ENCODE measurements at places on chromosomes 1 and 21.

- DNase-seq: no peak
Measured at GRCh38 chr21:35886887-35887286, 173.4 kb downstream of the SETD4 start.

DNA sequence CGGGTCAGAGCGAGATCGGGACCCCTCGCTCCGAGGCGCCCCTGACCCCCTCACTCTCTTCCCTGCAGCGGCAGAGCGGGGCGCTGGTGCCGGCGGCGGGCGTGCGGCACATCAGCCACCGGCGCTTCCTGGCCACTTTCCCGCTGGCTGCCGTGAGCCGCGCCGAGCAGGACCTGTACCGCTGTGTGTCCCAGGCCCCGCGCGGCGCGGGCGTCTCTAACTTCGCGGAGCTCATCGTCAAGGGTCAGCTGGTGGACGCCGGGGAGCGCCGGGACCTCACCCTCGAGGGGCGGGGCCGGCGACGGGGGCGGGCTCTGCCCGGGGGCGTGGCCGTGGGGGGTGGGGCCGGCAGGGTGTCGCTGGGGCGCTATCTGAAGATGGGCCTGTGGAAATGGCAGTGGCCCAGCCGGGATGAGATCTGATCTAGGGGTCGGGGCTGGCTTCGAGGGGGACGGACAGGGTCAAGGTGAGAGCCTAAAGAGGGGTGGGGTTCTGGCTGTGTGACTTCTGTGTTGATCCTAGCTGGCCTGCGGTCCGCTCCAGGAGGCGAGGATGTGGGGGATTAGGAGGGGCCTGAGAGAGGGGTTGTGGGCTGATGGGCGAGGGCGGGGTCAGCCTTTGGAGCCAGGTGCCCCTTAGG is 23.6 kb downstream of the PTPRU start:
- DNase-seq: peak; percentile 61

DNA sequence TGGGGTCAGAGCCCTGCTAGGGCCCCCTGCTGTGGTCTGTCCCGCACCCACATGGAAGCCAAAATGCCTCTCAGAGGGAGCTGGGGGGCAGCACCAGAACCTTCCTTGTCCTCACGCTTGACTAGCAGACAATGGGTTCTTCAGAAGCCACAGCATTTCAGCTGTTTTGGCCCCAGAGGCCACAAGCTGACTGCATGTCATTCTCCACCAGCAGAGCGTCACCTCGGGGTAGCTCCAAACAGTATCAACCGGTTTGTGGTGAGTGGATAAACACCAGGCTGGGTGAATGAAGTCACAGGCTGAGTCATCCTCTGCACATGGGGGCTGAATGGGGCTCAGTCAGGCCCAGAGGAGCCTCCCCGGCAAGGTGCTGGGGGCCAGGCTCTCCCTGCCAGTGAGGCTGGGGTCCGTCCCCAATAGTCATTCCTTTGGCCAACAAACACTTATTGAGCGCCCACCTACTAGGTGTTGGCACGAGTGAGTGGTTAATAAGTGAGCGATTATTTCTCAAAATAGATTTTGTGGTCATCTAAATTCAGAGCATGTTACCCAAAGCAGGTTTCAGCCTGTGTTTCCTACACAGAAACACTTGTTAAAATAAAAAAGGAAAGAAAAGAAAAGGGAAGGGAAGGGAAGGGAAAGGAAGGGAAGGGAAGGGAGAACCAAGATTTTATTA is 9.1 kb downstream of the OLIG1 start:
- peak; percentile 42 for DNase-seq

DNA sequence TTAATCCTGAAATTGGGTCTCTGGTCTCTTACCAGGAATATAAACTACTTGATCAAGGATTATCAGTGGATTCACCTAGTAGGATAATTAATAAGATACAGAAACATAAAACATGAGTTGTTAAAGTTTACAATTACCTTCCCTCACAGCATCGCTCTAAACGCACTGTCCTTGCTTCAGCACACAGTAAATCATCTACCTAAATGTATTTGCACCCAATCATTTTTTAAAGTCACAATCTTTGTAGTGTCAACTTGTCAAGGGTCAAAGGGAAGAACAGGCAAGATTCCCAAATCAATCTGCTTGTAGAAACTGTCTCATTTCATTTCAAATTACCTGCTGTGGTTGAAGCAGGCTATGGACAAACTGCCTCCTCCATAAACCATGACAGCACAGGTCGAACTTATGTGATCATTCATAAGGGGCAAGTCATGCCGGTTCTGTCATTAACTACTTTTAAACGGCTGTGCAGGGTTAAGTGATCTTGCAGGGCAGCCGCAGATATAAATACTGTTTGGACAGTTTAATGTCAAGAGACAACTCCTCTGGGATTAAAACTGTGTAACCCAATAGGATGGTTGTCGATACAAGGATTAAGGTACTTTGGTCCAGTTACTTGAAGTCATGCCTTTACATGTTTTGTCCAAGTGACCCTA is 93.6 kb downstream of the ZNF281 start:
- no peak for DNase-seq

GRCh38 chr1:111643097-111643496 is 23.5 kb downstream of the RAP1A start:
- no peak for DNase-seq

GRCh38 chr1:22420455-22421053 is 31.1 kb upstream of the ZBTB40 start:
- DNase-seq: peak; percentile 71

DNA sequence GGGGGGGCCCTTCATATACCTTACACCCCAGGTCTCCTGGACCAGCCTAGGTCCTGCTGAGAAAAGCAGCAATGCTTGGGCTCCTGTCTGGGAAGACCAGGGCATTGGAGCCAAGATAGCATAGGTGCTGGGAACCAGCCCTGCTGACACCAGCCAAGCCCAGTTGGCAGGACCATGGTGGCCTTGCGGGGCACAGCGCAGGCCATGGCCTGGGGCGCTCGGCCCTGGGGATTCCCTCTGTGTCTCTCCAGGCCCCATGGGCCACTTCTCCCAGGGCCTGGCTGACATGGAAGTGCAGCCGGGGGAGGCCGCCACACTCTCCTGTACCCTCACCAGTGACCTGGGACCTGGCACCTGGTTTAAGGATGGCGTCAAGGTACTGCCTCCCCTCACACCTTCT is 23.3 kb downstream of the IGFN1 start:
- no peak for DNase-seq

GRCh38 chr1:234199476-234200127 is 173.7 kb upstream of the COA6 start:
- DNase-seq: peak; percentile 29

DNA sequence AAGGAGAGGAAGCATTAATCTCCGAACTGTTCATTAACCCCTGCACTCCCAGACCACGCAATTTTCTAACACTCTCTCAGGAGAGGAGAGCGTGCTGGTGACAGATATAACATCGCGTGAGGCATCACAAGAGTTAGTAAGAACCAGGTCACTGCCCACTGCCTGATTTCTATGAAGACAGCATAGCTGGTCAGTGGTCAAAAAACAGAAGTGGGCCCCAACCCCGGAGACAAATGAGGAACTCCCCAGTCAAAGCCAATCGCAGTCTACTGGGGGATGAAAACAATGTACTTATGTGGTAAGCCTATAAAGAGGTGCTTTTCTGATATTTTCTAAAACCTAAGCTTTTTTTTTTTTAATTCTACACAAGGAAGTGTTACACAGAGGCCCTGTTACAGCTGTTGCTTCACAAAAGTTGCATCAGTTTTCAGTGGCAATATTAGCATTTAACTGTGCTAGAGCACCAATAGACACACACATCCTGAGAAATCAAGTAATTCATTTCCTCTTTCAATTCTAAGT is 231.8 kb upstream of the IRF2BP2 start:
- peak; percentile 38 for DNase-seq

GRCh38 chr1:196603651-196604050 is 4.6 kb downstream of the KCNT2 start:
- no peak for DNase-seq

GRCh38 chr21:44534688-44535087 is 5.3 kb downstream of the KRTAP10-1 start:
- DNase-seq: no peak

GRCh38 chr1:112686417-112686816 is 12.0 kb downstream of the MOV10 start:
- DNase-seq: no peak

DNA sequence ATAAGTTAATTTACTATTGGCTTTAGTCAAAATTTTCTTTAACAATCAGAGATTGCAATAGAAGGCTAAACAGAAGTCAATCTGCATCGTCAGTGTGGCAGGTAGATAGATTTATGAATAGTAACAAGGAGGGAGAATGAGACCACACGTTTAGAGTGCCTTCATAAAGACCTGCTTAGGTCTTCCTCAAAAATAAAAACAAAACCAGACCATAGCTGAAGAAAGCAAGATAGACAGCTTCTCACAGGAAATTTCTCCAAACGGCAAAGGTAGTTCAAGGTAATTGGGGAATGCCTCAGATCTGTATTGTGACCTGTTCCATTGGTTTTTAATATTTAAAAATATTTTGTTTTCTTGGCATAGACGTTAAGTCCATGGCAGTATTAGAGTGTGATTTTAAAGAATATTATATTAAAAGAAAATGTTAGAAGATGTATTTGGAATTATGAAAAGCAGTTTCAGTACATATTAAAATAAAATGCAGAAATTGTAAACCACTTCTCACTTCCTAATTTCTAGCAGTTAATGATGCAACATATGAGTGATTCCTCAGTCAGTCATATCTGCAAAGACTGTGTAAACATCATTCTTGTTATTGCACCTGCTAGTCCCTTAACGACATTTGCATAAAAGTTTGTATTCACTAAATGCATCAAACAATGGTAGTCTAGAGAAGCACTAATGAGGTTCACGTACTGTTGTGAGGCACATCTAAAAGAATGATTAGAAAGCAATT is 278.0 kb downstream of the HLX start:
- DNase-seq: no peak

DNA sequence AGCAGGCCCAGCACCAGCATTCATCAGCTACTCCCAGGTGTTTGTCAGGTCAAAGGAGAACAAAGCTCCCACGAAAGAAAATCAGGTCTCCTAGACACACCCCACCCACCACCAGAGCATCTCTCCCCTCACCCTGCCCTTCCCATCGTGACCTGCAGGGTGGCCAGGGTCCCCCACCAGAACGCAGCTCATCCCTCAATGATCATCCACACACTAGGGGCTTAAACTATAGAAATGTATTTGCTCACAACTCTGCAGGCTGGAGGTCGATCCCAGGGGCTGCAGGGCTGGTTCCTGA is 97.4 kb downstream of the RIPK4 start:
- DNase-seq: no peak

- peak; percentile 44 for DNase-seq
Measured at GRCh38 chr1:244839656-244840055, 4.2 kb downstream of the COX20 start.

GRCh38 chr1:203663821-203664220 is 37.2 kb downstream of the ATP2B4 start:
- no peak for DNase-seq

GRCh38 chr1:116472431-116472961 is 98.3 kb downstream of the CD58 start:
- DNase-seq: peak; percentile 19

- DNase-seq: no peak
Measured at GRCh38 chr1:85074365-85074964, 26.2 kb upstream of the MCOLN3 start.

DNA sequence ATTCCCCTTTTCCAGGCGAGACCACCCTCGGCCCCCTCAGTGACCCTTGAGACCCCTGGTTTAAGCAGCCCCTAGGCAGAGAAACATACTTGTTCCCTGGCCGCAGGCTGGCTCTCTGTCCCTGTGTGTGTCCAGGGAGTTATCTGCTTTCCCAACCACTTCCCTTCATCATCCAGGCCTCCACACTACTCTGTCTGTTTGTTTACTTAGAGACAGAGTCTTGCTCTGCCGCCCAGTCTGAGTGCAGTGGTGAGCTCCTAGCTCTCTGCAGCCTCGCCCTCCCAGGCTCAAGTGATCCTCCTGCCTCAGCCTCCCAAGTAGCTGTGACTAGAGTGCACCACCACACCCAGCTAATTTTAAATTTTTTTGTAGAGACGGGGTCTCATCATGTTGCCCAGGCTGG is 5.8 kb upstream of the VWA1 start:
- DNase-seq: peak; percentile 48

- peak; percentile 62 for DNase-seq
Measured at GRCh38 chr1:147600119-147601111, 59.1 kb downstream of the BCL9 start.

- no peak for DNase-seq
Measured at GRCh38 chr1:89175601-89176256, at the start of gene GBP7. Gene GBP7, minus strand, starts transcription at chr1:89176003. Its CDS starts 4,068 bp downstream, at chr1:89171935.

DNA sequence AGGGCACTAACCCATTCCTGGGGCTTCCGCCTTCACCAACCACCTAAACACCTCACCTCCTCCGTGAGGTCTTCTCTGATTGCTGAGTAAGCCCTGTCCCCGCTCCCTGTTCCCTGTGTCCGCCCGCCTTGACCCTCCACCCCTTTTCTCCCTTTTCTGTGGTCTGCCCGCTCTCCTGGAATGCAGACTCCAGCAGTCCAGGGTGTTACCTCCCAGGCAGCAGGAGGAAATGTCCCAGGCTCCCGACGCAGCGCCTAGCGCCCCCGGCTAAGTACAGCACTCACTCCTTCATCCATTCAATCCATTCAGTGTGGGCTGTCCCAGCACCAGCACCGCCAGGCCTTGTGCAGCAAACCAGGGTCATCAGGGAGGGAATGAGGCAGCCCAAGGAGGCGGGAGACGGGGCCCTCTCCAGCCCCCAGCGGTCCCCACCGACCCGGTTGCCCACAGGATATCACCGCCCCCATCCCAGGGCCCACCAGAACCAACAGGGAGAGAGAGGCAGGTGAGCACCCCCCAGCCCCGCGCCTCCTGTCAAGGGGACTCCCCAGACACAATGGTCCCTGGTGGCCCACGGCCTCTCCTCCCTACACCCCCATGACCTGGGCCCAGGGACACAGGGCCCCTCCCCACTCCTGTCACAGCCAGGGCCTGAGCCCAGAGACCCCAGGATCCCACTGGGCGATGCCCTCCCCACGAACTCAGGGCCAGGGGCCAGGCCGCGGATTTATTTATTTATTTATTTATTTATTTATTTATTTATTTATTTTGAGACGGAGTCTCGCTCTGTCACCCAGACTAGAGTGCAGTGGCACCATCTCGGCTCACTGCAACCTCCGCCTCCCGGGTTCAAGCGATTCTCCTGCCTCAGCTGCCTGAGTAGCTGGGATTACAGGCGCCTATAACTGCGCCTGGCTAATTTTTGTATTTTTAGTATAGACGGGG is 10.2 kb downstream of the TNFRSF14 start:
- DNase-seq: no peak

All from amniotic epithelial cell (primary cell).